Effector memory CD8-positive, alpha-beta T cell (primary cell): ENCODE measurements at places on chromosomes 7 and 10.

GRCh38 chr10:95477175-95477520, 84.0 kb downstream of the SORBS1 start:
- DNase-seq: no peak

DNA sequence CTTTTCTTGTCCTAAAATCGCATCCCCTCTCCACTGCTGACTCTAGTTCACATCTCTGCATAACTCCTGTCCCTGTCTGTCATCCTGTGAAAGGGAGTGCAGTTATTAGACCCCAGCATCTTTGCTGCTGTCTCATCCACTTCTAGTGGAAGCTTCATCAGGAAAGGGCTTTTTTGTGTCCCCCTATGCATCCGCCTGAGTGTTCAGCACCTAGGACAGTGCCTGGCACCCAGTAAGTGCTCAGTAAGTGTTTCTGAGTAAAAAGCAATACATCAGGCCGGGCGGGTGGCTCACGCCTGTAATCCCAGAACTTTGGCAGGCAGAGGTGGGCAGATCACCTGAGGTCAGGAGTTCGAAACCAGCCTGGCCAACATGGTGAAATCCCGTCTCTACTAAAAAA, 211.8 kb upstream of the FOXK1 start:
- no peak for DNase-seq

DNA sequence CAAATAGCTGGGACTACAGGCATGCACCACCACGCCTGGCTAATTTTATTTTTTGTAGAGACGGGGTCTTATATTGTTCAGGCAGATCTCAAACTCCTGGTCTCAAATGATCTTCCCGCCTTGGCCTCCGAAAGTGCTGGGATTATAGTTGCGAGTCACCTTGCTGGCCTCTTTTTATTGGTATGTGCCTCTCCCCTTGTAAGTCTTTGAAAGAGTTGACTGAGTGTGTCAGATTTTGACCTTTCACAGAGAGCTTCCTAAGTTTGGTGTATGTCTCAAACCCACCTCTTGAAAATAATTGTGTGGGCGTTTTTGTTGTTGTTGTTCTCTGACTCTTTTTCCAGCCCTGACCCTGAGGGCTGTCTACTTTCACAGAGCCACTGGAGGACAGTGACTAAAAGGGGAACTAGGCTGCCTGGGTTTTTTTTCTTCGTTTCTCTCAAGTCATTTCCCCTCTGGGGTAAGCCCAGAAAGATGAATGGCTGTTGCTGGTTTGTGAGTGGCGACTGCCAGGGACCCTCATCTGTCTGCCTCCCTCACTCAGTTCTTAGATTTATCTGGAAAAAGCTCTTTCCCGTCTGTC, 262.8 kb downstream of the ZEB1 start:
- no peak for DNase-seq

GRCh38 chr7:51029701-51030191, 247.1 kb upstream of the GRB10 start:
- no peak for DNase-seq

- no peak for DNase-seq
Measured at GRCh38 chr10:31836569-31837406, 91.8 kb downstream of the ARHGAP12 start.

DNA sequence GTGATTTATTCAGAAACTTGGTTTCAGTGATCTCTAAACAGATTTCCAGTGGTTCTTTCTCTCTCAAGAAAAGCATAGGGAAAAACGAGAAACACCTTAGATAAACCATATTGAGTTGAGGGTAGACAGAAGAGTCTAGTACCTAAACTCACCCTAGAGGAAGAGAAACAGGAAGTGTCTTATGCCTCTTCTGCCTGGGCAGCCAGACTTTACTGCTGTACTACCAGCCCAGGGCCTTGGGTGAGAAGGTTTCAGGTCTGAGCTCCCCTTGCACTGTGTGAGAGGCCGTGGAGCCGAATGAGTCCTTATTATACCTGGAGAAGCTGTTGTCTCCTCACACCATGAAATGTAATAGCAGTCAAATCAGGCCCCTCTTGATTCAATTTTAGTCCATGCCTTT, 18.2 kb downstream of the HIF1AN start:
- DNase-seq: no peak

GRCh38 chr7:142891490-142892082, 6.0 kb upstream of the TRPV6 start:
- DNase-seq: no peak

- no peak for DNase-seq
Measured at GRCh38 chr10:818010-818409, 113.5 kb downstream of the LARP4B start.

DNA sequence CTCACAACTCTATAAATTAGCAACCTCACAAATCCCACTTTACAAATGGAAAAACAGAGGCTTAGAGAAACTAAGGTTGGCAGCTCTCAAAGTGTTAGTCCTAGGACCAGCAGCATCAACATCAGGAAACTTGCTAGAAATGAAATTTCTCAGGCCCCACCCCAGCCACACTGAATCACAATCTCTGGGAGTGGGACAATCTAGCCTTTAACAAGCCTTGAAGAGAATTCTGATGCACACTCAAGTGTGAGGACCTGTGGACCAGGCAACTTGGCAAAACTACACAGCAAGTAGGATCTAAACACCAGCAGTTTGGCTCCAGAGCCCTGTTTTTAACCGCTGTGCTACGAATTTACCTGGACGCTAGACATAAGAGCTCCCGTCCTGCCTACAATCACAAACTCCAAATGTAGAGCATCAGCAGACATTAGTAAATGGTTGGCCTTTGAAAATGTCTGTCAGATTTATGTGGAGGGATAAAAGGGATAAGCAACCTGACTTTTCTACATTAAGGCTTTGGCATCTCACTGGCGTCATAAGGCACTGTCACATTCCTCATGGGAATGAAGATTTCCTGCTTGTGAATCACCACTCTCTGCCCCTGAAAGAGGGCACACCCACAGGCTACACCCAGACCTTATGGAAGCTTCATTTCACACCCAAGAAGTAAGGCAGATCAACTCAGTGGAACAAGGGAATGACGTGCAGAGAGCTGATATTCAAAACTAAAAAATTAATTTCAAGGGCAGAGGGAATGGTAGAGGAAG, 34.5 kb downstream of the PPP1R3C start:
- no peak for DNase-seq

DNA sequence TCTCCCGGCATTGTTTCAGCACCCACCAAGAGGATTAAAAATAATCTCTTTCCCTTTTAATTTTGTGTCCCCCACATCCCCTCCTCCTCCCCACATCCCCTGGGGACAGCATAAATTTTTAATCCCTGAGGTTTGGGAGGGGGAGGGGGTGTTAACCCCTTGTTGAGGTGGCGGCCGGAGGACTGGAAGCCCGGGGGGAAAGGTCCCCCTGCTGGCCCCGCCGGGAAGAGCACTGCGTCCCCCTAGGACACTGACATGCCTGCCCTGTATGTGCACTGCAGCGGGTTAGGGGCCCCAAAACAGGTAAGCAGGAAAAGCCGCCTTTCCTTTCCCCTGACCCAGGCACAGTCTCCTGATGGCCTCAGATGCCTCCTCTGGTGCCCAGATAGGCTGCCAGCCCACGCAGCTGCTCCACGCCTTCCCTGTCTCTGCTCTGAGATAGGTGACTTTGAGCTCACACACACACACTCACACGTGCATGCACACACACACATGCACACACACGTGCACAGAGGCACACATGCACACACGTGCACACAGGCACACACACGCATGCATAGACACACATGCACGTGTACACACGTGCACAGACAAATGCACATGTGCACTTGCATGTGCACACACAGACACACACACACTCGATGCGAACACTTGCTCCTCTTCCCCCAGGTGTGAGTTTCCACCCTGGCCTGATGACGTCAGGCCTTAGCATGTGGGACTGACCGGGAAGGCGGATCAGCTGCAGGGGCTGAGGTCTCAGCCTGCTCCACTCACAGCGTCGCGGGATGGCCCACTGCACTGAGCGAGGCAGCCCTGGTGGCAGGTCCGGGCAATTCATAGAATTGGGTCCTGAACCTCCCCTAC, 12.3 kb downstream of the CNPY1 start:
- no peak for DNase-seq

DNA sequence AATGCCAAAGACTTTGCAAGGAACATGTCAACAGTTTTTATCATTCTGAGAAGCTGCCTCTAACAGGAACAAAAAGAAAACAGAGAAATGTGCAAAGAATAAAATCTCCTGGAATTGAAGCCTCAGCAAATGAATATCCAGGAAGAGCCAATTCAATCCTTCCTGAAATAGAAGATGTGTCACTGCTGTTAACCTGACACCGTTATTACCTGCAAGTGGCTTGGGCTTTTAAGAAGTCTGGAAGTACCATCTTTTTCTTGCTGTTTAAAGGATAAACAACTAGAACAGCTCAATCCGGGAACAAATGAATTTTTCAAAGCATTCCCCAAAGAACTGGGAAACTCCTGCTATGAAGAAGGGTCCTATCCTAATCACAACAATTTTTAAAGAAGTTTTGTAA, 434.8 kb downstream of the KCNMA1 start:
- DNase-seq: no peak

GRCh38 chr10:75505293-75505692, 73.9 kb downstream of the LRMDA start:
- no peak for DNase-seq

- DNase-seq: no peak
Measured at GRCh38 chr7:157153260-157153659, 14.5 kb downstream of the UBE3C start.

- peak; percentile 40 for DNase-seq
Measured at GRCh38 chr7:132394283-132395198, 181.7 kb downstream of the PLXNA4 start.

- no peak for DNase-seq
Measured at GRCh38 chr7:71414490-71414889, 282.5 kb downstream of the GALNT17 start.

DNA sequence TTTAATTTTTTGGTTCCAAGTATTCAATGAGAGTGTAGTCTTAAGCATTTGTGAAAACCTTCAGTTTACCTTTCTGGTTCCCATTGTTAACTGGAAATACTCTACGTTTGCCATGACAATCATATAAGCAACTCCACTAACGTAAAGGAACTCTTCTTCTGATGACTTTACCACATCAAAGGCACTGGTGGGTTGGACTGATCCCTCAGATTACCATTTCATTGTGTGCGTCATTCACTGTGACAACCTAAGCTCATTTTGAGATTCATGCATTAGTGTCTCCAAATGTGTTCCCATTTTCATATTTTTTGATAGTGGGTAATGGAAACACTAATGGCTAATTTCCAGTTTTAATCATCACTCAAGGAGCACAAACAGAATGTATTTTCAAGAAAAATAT, 119.9 kb upstream of the COL1A2 start:
- no peak for DNase-seq

DNA sequence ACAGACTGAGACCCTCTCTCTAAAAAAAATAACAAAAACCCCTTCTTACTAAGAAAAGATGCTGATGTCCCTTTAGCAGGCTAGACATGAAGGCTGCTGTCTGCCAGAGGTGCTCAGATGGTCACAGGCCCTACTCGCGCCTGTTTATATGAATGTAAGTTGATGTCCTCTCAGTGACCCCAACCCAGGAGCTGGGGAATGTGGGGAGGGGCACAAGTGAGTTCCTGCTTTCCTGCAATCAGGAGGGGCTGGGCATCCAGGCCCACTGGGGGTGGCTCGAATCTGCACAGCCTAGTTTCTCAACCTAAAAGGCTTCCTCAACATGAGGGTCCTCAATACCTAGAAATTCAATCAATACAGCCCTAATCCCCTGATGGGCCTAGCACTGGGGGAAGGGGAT, 12.1 kb upstream of the SLC29A3 start:
- no peak for DNase-seq

GRCh38 chr7:143988976-143989745, 11.0 kb upstream of the OR6B1 start:
- no peak for DNase-seq

DNA sequence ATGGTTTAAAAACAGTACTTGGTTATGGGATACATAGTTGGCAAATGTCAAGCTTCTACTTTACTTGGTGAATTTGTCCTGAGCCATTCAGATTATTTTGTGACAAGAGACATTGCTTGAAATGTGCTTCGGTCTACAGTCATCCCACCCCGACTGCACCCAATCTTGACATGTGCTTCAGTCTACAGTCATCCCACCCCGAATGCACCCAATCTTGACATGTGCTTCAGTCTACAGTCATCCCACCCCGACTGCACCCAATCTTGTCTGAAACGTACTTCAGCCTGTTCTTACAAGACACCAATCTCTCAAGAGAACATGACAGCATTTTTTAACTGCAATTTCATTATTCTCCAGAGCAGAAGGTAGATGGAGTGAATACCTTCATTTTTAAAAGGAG, 47.8 kb downstream of the PRKCQ start:
- no peak for DNase-seq

DNA sequence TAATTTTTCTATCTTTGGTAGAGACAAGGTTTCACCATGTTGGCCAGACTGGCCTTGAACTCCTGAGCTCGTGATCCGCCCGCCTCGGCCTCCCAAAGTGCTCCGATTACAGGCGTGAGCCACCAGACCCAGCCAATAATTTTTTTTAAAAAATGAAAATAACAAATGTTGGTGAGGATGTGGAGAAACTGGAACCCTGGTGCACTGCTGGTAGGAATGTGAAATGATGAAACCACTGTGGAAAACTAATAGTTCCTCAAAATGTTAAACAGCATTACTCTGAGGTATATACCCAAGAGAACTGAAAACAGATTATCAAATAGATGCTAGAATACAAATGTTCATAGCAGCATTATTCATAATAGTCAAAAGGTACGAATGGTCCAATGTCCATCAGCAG, 23.0 kb upstream of the YWHAG start:
- DNase-seq: no peak

GRCh38 chr10:28211759-28212158, 91.1 kb downstream of the MPP7 start:
- DNase-seq: no peak

GRCh38 chr10:8444630-8445029, 390.1 kb downstream of the GATA3 start:
- peak; percentile 32 for DNase-seq

DNA sequence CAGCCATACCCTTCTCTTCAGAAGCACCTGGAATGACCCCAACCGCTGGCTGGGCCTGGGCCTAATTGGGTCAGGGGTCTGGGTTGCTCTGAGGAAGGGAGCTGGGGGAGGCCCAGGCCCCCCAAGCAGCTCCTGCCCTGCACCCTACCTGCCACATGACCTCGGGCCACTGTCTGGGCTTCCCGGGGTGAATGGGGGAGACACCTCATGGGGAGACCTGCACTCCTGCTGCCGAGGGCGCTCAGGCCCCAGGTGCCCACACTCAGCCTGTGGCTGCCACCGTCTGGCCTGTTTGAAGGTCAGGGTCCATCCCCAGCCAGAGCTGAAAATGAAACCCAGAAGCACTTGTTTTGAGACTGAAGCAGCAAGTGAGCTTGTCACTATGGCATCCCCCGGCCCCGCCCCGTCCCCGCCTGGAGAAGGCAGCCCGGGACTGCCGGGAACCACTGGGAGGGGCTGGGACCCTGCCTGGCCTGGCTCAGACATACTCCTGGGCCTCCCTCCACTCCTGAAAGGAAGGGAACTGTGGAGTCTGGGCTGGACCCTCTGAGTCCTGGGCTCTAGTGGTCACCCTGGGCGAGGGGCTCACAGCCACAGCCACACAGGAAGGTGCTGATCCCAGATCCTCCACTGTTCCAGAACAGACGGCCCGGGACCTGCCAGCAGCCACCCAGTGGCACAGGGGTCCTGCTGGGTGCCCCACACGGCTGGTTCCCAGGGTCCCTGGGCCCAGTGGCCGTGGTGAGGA, 7.4 kb upstream of the MICALL2 start:
- no peak for DNase-seq
